ENCODE measurements at places on chromosomes 12 and 14.

GRCh38 chr12:46177025-46177424 is 91.8 kb downstream of the SLC38A1 start:
- no peaks in the 10 kb centered on the region for H3K36me3 ChIP-seq
- no peak for DNase-seq
- H3K4me3 ChIP-seq, result no peak overlapping the region
- peaks cover 7% of the 10 kb centered on the region for H3K4me1 ChIP-seq
- H3K27me3 ChIP-seq, result no peaks in the 10 kb centered on the region

- H3K27me3 ChIP-seq, result no peaks in the 10 kb centered on the region
- H3K27ac ChIP-seq, result no peak overlapping the region
- no peaks in the 10 kb centered on the region for H3K36me3 ChIP-seq
- DNase-seq, result no peak
- H3K4me3 ChIP-seq, result no peak overlapping the region
- H3K4me1 ChIP-seq, result no peaks in the 10 kb centered on the region
Observed at GRCh38 chr12:68959891-68960464, 27.0 kb upstream of the CPM start.

DNA sequence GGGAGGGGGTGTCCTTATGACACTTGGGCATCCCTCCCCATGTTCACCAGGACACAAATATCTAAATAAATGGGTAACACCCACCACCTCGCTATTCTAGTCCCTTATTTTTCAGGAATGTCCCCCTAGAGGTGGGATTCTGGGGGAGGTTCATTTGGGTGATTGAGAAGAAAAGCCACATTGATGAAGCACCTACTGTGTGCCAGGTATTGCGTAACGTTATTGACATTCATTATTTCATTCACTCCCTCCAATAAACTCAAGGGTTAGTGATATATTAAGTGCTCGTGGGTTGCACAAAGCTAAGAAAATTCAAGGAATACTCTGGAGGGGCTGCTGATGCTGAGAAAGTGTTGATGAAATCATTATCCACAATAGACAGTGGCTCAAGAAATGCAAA is 92.5 kb upstream of the NOS1 start:
- no peak overlapping the region for H3K4me3 ChIP-seq
- no peaks in the 10 kb centered on the region for H3K36me3 ChIP-seq
- H3K27me3 ChIP-seq, result no peaks in the 10 kb centered on the region
- no peaks in the 10 kb centered on the region for H3K4me1 ChIP-seq
- no peak overlapping the region for H3K27ac ChIP-seq
- DNase-seq, result no peak

DNA sequence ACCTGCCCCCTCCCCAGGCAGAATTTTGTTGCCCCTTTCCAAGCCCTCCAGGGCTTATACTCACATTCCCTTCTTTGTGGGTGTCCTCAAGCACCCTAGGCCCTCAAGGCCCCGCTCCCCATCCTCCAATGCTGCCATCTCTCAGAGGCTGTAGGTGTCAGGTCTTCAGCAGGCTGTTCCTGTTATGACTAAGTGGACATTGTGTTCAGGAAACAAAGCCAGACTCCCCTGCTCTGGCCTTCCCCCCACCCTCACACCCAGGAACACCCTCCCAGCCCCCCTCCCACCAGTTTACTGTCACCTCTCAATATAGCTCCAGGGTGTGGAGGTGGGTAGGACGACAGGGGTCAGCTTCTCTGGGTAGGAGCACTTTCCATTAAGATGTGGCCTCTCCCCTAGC is 1.4 kb upstream of the MYH6 start:
- H3K27me3 ChIP-seq, result peaks cover 43% of the 10 kb centered on the region
- no peak overlapping the region for H3K4me3 ChIP-seq
- no peaks in the 10 kb centered on the region for H3K4me1 ChIP-seq
- H3K36me3 ChIP-seq, result no peaks in the 10 kb centered on the region
- DNase-seq, result no peak

DNA sequence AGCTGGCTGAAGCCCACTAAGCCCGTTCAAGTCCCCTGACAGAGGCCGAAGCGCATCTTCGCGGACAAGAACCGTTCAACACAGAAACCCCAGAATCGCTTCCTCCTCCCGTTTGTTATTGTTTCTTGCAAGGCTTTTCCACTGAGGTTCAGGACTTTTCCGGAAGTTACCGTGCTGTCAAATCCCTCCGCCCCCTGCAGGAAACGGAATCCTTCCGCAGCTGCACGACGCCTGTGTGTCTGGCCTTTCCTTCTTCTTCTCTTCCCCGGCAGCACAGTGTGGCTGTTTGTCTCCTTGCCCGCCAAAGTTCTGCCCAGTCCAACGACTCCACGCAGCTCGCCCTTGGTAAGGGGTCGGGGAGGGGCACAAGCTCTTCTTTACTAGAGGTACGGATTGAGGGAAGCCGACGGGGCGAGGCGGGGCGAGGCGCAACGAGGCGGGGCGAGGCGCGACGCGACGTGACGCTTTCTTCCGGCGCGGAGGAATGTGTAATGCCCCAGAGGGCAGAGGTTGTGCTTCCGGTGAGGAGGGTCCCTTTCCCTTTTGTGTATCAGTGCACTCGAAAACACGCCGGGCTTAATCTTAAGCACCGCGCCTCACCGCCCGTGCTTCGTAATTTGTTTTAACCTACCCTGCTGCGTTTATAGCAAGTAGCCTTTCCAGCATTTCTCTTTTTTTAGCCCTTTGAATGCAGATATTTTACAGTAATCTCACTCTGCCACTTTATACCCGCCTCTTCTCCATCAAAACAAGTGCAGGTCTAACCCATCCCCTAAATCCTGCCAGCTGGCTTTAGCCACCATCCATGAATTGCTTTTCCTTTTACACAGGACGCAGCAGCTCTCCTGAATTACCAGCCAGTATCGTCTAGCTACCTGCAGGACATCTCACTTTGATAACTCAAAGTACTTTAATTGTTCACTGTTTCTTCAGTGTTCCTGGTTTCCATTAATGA is at the start of gene KDM5A:
Gene KDM5A (minus strand): TSS at position 179 of the 955 bp plus-strand sequence. CDS start 229 bp downstream, outside the sequence.
- H3K27me3 ChIP-seq, result no peaks in the 10 kb centered on the region
- peak within 1 kb of the TSS; percentile 90 for H3K27ac ChIP-seq
- H3K4me3 ChIP-seq, result peak within 1 kb of the TSS; percentile 91

DNA sequence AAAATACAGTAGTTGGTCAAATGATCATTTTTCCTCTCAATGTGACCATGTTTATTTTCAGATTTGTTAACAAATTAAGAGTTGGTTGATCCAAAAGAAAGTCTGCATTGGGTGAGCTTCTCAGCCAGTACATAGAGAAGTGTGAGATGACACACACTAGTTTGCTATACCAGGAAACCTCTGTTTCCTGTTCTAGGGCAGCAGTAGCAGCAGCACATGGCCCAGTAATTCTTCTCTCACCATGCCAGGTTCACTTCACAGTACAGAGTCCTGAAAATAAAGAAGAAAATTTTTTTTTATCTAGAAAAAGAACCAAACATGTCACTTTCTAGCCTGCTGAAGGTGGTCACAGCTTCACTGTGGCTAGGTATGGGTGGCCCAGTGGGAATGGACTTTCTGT is 250.2 kb upstream of the OR4E1 start:
- no peaks in the 10 kb centered on the region for H3K36me3 ChIP-seq
- peaks cover 13% of the 10 kb centered on the region for H3K4me1 ChIP-seq
- no peaks in the 10 kb centered on the region for H3K27me3 ChIP-seq
- no peak overlapping the region for H3K27ac ChIP-seq
- H3K4me3 ChIP-seq, result no peak overlapping the region

DNA sequence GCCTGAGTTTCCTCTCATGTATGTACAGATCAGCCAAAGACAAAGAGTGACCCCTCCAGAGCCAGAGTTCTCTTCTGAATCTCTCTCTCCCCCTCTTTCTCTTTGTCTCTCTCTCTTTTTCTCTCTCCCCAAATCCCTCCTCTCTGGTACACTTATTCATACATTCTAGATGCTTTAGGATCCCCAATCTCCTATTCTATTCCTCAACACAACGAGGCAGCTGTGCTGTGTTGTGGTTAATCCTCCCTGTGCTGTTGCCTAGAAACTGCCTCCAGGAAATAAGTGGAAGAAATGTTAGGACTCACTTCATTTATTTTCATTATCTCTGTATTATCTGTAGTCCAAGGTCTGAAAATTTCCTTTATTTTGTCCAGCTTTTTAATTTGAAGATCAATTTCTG is 350.5 kb upstream of the OR4E1 start:
- H3K4me3 ChIP-seq, result no peak overlapping the region
- H3K4me1 ChIP-seq, result peaks cover 18% of the 10 kb centered on the region
- no peak overlapping the region for H3K27ac ChIP-seq
- no peaks in the 10 kb centered on the region for H3K27me3 ChIP-seq
- no peaks in the 10 kb centered on the region for H3K36me3 ChIP-seq
- no peak for DNase-seq

GRCh38 chr12:15682826-15683225 is 106.4 kb downstream of the EPS8 start:
- no peaks in the 10 kb centered on the region for H3K36me3 ChIP-seq
- H3K4me1 ChIP-seq, result no peaks in the 10 kb centered on the region
- no peak overlapping the region for H3K27ac ChIP-seq
- H3K27me3 ChIP-seq, result no peaks in the 10 kb centered on the region
- H3K4me3 ChIP-seq, result no peak overlapping the region

DNA sequence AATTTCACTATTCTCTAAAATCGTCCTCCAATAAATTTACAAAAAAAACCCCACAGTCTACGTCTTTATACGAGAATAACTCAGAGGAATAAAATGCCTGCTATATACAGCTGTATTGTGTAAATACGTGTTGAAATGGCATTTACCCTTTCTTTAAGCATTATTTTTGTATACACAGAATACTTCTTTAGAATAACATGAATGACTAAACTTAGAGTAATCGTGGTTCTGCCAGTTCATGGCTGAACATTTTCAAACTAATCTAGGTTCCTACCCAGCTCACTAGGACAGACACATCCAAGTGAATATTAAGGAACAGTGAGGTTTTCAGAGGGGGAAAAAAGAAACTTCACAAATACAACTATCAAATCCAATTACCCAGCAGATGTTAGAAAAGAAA is 24.6 kb downstream of the DICER1 start:
- no peaks in the 10 kb centered on the region for H3K27me3 ChIP-seq
- no peaks in the 10 kb centered on the region for H3K4me1 ChIP-seq
- H3K36me3 ChIP-seq, result no peaks in the 10 kb centered on the region
- no peak overlapping the region for H3K27ac ChIP-seq

GRCh38 chr14:85438481-85438942 is 91.4 kb upstream of the FLRT2 start:
- no peaks in the 10 kb centered on the region for H3K36me3 ChIP-seq
- H3K27me3 ChIP-seq, result no peaks in the 10 kb centered on the region
- no peak overlapping the region for H3K4me3 ChIP-seq
- H3K4me1 ChIP-seq, result no peaks in the 10 kb centered on the region
- DNase-seq, result no peak

- no peak overlapping the region for H3K4me3 ChIP-seq
- H3K27ac ChIP-seq, result no peak overlapping the region
- no peaks in the 10 kb centered on the region for H3K36me3 ChIP-seq
- H3K4me1 ChIP-seq, result no peaks in the 10 kb centered on the region
- no peak for DNase-seq
- no peaks in the 10 kb centered on the region for H3K27me3 ChIP-seq
Observed at GRCh38 chr12:123223241-123223668, 9.7 kb downstream of the MPHOSPH9 start.

- no peak overlapping the region for H3K4me3 ChIP-seq
- H3K36me3 ChIP-seq, result no peaks in the 10 kb centered on the region
- no peak overlapping the region for H3K27ac ChIP-seq
- no peaks in the 10 kb centered on the region for H3K27me3 ChIP-seq
- H3K4me1 ChIP-seq, result no peaks in the 10 kb centered on the region
Observed at GRCh38 chr14:86790408-86791364, 1202.3 kb downstream of the GALC start.

DNA sequence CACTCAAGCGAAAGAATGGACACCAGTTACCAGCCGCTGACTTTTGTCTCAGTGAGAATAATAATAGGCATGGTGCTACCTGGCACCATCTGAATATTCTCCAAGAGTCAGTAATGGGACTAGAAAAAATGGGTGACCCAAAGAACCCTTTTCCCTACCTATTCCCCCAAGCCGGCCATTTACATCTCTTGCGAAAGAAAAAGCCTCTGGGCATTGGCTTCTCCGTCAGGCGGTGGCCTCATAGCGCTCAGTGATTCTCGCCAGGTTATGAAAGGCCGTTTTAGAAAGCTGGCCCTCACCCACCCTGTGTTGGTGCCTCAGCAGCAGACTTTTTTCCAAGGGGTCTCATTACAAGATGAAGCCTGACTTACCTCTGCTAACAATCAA is 523 bp upstream of the SLC6A15 start:
- H3K27me3 ChIP-seq, result no peaks in the 10 kb centered on the region
- H3K4me3 ChIP-seq, result peak overlapping the region; percentile 59
- no peak overlapping the region for H3K27ac ChIP-seq
- no peaks in the 10 kb centered on the region for H3K36me3 ChIP-seq
- no peak for DNase-seq

- no peak overlapping the region for H3K4me3 ChIP-seq
- no peaks in the 10 kb centered on the region for H3K36me3 ChIP-seq
- H3K4me1 ChIP-seq, result no peaks in the 10 kb centered on the region
- H3K27ac ChIP-seq, result no peak overlapping the region
- H3K27me3 ChIP-seq, result peaks cover 45% of the 10 kb centered on the region
Observed at GRCh38 chr12:3367750-3368444, 123.1 kb upstream of the PRMT8 start.

GRCh38 chr12:129481921-129482320 is 421.9 kb downstream of the TMEM132D start:
- no peak overlapping the region for H3K27ac ChIP-seq
- DNase-seq, result no peak
- no peak overlapping the region for H3K4me3 ChIP-seq
- no peaks in the 10 kb centered on the region for H3K4me1 ChIP-seq
- H3K36me3 ChIP-seq, result no peaks in the 10 kb centered on the region

DNA sequence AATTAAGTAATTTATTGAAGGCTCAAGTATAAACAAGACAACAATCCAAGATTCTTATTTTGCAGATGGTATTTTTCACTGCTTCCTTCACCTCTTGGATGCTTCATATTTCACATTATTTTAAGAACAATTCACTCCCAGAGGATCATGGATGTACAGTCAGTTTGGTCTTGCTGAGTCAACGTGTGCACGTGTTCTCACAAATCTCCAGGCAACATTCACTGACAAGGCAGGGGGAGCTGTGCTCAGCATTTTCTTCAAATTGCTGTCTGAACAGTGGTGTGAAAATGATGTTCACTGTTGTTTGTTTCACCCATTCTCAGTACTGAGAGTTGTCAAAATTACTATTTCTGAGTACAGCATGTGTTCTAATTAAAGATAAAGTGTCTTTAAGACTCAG is 118.3 kb upstream of the SLC38A4 start:
- peak; percentile 83 for DNase-seq
- no peak overlapping the region for H3K27ac ChIP-seq
- no peaks in the 10 kb centered on the region for H3K36me3 ChIP-seq
- H3K4me3 ChIP-seq, result no peak overlapping the region
- no peaks in the 10 kb centered on the region for H3K27me3 ChIP-seq

GRCh38 chr12:4292341-4293073 is 18.9 kb downstream of the CCND2 start:
- H3K4me3 ChIP-seq, result no peak overlapping the region
- H3K36me3 ChIP-seq, result peaks cover 48% of the 10 kb centered on the region
- no peaks in the 10 kb centered on the region for H3K4me1 ChIP-seq
- no peak for DNase-seq
- H3K27ac ChIP-seq, result no peak overlapping the region

- no peaks in the 10 kb centered on the region for H3K27me3 ChIP-seq
- no peak for DNase-seq
- no peaks in the 10 kb centered on the region for H3K36me3 ChIP-seq
- H3K4me3 ChIP-seq, result no peak overlapping the region
- no peaks in the 10 kb centered on the region for H3K4me1 ChIP-seq
- no peak overlapping the region for H3K27ac ChIP-seq
Observed at GRCh38 chr12:80373666-80374065, 70.4 kb upstream of the PTPRQ start.

All from MM.1S (cell line).